ENCODE measurements at places on chromosomes 3 and 15. TPM values are rescaled to one million over a fixed set of nuclear protein-coding genes. Genes with fewer than 3 reads are reported as not detected.
A peak's percentile ranks its signal among the peaks of the same experiment; 100 is the strongest.

DNA sequence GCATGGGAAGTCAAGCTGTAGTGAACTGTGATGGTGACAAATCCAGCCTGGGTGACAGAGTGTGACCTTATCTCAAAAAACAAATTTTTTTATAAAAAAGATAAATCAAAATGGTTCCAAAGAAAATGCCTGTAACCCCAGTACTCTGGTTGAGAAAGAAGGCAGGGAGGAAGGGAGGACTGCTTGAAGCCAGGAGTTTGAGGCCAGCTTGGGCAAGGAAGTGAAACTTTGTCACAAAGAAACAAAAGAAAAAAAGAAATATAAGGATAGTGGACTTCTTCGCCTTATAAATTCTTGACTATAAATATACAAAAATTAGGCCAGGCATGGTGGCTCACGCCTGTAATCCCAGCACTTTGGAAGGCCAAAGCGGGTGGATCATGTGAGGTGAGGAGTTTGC lies 34.1 kb downstream of the SMARCC1 start:
- no peak for DNase-seq

DNA sequence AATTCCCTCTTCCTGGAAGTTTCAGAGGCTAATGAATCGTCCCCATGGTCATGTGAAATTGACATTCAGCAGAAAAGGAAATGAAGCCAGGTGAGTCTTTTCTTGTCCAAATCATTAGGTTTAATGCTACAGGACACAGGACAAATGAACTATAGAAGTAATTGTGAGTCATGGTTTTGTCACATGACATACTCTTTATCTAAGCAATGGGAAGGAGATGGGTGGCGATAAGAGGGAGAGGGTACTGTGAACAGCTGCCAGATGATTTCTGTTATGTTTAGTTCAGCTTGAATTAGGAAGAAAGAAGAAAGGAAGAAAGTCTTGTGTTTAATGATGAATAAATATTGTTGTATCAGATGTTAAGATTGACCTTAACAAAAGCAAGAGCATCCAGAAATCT lies 515.4 kb upstream of the ZNF717 start:
- DNase-seq, result no peak

DNA sequence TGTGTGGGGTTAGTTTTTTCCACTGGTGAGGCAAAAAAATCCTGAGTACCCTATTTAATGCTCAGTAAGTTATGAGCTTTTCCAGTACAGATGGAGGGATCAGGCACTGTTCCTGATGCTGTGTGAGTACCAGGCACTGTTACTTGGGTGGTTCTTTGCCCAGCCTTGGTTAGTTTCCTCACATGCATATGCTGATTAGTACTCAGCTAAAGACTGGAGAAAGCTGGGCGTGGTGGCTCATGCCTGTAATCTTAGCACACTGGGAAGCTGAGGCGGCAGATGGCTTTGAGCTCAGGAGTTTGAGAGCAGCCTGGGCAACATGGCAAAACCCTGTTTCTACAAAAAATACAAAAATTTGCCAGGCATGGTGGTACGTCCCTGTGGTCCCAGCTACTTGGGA lies 210.3 kb upstream of the SGO1 start:
- DNase-seq, result no peak

DNA sequence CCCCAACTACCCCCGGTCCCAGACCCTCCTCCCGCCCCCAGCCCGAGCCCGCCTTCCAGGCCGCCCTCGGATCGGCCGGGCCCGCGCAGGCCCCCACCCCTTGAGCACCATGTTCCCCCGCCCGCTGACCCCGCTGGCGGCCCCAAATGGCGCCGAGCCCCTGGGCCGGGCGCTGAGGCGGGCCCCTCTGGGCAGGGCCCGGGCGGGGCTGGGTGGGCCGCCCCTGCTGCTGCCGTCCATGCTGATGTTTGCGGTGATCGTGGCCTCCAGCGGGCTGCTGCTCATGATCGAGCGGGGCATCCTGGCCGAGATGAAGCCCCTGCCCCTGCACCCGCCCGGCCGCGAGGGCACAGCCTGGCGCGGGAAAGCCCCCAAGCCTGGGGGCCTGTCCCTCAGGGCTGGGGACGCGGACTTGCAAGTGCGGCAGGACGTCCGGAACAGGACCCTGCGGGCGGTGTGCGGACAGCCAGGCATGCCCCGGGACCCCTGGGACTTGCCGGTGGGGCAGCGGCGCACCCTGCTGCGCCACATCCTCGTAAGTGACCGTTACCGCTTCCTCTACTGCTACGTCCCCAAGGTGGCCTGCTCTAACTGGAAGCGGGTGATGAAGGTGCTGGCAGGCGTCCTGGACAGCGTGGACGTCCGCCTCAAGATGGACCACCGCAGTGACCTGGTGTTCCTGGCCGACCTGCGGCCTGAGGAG lies 472 bp downstream of the CHST14 start:
- peak; percentile 28 for DNase-seq

- no peak for DNase-seq
Observed at GRCh38 chr3:39141171-39141995, 12.0 kb downstream of the CSRNP1 start.

GRCh38 chr3:132029182-132029902 lies 5.5 kb downstream of the CPNE4 start:
- DNase-seq, result peak; percentile 78

GRCh38 chr15:47513471-47513870 lies 203.8 kb upstream of the SEMA6D start:
- no peak for DNase-seq

ZNF620 gene
- total RNA-seq, result 2.8 TPM

DNA sequence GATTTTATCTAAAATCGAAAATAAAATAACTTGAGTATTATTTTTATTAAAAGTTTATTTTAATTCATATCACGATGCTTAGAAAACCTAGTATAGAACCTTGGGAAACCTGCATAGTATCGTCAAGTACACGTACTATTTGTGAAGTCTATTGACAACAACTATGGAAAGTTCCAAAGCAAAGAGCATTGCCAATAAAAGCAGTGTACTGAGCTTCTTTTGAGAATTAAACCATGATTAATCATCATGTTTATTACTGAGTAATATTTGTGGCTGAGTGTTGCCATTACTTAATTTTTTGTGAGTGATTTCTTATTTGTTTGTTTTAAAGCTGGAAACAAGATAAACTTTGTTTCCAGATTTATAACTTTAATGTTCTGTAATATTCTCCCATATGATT lies 674.1 kb downstream of the CADM2 start:
- DNase-seq, result no peak

DNA sequence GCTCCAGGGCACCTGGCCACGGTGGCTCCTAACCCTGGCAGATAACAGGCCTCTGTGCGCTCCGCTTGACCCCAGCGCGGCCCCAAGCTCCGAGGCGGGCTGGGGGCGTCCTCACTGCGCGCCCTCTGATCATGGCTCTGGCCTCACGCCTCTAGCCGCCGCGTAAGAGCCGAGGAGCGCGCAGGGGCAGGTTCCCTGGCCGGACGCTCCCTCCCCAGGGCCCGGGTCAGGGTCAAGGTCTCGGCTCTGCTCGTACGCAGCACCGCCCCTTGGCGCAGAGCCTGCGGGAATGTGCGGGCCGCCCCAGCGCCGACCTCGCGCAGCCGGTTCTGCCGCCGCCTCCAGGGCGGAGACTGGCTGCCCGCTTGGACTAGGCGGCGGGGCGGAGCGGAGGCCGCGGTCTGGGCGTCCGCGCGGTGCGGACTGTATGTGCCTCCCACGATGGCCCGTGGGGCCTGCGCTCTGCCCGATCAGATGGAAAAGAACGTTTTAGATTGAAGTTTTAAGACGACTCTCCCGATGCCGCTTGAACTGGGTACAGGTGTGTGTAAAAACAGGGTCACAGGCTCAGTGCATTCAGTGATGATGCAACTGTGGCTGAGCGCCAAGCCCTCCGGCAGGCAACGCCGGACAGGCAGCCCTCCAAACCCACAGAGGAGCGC lies 40.8 kb downstream of the CHST14 start:
- DNase-seq, result peak; percentile 47

- peak; percentile 49 for DNase-seq
Observed at GRCh38 chr15:44193651-44194322, 1.3 kb downstream of the FRMD5 start.

EBLN2 gene
- total RNA-seq, result 2.2 TPM

- DNase-seq, result no peak
Observed at GRCh38 chr3:58249358-58250092, 11.9 kb downstream of the ABHD6 start.

DNA sequence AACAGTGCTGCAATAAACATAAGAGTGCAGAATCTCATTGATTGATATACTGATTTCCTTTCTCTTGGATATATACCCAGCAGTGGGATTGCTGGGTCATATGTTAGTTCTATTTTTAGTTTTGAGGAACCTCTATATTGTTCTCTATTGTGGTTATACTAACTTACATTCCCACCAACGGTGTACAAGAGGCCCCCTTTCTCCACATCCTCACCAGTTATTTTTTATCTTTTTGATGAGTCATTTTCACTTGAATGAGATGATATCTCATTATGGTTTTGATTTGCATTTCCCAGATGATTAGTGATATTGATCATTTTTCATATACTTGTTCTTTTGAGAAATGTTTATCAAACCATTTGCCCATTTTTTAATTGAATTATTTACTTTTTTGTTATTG lies 12.4 kb upstream of the IREB2 start:
- no peak for DNase-seq

DNA sequence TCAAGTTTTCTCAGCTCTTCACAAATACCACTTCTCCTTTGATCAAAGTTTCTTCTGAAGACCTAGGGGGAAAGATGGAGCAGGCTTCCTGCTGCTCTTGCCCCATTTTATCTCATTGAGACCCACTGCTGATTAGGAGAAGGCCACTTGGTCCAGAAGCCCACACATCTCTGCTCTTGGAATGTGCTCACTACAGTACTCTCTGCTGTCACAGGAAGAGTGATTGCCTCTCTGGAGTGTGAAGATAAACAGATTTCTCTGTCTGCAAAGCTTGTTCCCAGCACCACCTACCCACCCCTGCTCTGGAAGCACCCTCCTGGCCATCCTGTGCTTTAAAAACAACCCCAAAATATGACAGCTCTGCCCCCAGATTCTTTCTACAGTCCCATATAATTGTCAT lies 41.3 kb upstream of the PRTG start:
- no peak for DNase-seq

FANCD2OS gene
- total RNA-seq, result not detected

DNA sequence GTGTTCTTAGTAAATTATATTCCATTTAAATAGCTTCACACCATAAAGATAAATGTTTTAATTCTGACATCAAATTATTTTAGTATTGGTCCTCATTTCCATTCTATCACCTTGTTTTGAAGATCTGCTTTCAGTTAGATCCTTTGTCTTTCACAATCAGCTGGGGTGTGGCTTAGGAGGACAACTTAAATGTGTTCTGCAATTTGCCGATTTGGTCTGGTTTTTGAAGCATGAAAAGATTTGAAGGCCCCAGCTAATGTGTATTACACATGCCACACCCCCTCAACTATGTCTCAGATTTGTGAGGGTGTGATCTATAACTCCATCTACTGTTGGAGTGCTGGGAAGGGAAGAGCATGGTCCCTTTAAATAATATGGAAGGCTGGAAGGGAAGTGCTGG lies 516.1 kb upstream of the GOLIM4 start:
- no peak for DNase-seq

PIGZ gene
- 0.23 TPM for total RNA-seq

P2RY1 gene
- total RNA-seq, result under 0.01 TPM

TGM5 gene
- total RNA-seq, result not detected

LRRC31 gene
- not detected for total RNA-seq

DNA sequence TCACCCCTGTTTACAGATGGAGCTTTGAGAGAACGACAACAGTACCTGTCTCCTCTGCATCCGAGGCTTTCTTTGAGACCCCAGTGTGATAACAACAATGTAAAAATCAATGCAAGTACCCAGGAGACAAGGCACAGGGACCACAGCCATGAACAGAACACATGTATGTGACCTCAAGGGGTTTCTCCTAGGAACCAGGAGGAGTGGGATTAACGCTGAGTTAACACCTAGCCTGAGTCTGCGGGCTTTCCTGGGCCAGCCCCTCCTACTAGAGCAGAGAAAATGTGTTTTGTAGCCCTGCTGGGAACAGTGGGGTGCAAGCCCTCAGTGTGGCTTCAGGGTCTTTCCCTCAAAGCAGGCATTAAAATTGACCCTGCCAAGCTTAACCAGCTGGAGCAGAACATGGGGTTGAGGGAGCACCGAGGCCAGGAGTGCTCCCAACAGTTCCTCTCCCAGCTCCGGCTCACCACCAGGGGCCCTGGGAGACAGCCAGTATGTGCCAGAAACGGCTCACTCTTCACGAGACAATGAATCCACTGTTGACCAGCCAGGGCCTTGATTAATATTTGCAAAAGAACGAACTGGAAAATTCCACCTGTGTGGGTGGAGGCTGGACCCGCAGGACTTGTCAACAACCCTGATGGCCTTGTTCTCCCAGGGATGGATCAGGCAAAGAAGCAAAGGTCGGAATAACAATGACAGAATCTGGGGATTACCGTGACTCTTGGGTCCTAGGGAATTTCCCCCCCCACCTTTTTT lies 3.6 kb downstream of the CHDH start:
- DNase-seq, result peak; percentile 32

BOC gene
- 5.0 TPM for total RNA-seq

C3orf80 gene
- 0.06 TPM for total RNA-seq

PLA2G4E gene
- not detected for total RNA-seq

DNA sequence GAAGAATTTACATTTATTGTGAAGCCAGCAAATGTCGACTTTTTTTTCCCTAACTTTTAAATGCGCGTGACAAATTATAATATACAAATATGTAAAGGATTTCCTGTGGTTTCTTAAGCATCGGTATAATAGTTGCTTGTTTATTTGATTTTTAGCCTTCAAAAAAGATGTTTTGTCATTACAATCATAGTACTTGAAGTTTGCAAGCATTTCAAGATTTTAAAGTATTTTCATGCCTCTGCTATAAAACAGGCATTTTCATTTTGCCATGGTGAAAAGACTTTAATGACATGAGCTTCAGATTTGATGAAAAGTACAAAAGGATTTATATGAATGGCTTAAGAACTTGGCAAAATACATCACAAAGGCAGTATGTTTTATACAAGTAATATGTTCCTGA lies 9.4 kb upstream of the P2RY12 start:
- no peak for DNase-seq

DNA sequence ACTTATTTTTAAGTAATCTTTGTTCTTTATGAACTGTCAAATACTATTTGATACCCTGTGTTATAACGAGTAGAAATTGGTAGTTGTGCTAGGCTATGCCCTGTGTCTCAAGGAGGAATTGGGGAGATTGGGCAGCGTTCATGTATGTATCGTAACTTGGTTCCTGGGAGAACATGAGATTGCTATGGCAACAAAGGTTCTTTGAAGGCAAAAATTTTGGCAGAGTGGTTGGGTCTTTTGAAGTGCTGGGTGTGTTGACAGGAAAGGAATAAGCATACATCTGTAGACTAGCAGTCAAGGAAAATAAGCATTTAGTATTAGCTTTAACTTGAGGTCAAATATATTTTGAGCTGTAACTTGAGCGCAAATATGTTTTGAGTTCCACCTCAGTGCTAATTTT lies 45.3 kb downstream of the TCF12 start:
- DNase-seq, result no peak

DNA sequence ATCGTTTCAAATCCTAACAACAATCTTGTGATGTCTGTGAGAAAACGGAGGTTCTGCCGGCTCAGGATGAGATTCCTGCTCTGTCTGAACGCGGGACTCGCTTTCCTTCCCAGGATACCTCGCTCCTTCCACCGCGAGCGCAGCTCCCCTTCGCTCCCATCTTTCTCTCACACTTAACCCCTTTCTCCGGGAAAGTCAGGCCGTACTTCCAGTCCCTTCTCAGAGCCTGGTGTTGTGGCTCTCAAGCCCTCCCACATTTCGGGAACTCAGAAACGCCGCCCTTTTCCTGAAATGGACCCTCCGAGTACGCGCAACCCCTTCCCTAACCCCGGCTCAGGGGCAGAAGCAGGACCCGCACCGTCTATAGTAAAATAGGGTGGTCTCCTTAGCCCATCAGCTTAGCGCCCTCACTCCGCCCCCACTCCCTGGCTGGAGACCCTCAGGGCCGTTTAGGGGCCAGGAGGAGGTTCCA lies 378 bp upstream of the FEM1B start:
- no peak for DNase-seq
